Endothelial cell of umbilical vein (primary cell): ENCODE measurements at places on chromosomes 13 and 19. TPM values are rescaled to one million over a fixed set of nuclear protein-coding genes. Genes with fewer than 3 reads are reported as not detected.

GRCh38 chr13:38687246-38688229 lies 661 bp downstream of the FREM2 start:
- no peak for DNase-seq

The FFAR1 gene
- not detected in 2 replicates for total RNA-seq

GRCh38 chr19:38441657-38442348 lies 8.3 kb downstream of the RYR1 start:
- no peak for DNase-seq

DNA sequence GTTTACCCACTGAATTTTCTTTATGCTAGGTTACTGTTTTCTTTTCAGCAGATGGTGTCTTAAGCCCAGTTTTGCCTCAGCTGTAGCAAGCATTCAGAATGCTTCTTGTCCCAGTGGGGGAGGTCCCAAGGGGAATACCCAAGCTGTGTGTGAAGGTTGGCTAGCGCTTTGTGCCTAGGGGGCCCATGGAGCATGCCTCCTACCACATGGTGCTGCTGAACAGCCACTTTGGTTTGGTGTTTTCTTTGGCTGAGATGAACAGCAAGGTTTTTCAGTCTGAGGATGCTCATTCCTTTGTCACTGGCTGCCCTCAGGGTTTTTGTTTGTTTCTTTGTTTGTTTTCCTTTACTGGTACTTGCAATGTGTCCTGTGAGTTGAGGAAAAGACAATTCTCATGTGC lies 99.0 kb downstream of the PCDH20 start:
- no peak for DNase-seq

- peak; percentile 90 for DNase-seq
These were observed 27.7 kb upstream of the MBNL2 start for GRCh38 chr13:97194479-97194878.

DNA sequence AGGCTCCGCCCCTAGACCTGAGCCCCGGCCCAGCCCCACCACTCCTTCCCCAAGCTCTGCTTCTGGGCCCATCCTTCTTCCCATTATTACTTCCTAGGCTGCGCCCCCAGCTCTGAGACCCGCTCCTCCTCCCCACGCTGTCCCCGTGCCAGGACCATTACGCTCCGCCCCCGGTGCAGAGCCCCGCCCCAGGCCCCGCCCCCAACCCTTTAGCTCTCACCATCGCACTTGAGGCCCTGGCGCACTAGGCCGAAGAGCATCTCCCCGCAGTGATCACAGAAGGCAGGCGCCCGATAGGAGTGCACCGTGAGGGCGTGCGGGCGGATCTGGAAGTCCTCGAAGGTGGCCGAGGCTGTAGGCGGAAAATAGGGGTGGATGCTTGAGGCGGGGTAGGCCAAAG lies 6.2 kb downstream of the PRKD2 start:
- no peak for DNase-seq

DNA sequence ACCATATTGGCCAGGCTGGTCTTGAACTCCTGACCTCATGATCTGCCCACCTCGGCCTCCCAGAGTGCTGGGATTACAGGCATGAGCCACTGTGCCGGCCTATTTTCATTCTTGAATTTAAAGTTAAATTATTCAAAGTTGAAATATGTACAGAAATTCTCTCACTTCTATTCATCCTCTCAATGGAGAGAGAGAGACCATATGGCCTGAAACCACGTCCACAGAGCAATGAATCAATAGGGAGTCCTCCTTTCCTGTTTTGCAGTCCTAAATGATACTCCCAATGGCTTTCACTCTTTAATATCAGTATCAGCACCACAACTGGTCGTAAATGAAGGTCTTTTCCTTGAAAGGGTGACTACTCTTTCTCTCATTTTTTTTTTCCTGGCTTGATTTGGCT lies 30.5 kb upstream of the KCTD4 start:
- no peak for DNase-seq

The SBK3 gene
- total RNA-seq = 0.25 and 0.62 TPM in 2 replicates

DNA sequence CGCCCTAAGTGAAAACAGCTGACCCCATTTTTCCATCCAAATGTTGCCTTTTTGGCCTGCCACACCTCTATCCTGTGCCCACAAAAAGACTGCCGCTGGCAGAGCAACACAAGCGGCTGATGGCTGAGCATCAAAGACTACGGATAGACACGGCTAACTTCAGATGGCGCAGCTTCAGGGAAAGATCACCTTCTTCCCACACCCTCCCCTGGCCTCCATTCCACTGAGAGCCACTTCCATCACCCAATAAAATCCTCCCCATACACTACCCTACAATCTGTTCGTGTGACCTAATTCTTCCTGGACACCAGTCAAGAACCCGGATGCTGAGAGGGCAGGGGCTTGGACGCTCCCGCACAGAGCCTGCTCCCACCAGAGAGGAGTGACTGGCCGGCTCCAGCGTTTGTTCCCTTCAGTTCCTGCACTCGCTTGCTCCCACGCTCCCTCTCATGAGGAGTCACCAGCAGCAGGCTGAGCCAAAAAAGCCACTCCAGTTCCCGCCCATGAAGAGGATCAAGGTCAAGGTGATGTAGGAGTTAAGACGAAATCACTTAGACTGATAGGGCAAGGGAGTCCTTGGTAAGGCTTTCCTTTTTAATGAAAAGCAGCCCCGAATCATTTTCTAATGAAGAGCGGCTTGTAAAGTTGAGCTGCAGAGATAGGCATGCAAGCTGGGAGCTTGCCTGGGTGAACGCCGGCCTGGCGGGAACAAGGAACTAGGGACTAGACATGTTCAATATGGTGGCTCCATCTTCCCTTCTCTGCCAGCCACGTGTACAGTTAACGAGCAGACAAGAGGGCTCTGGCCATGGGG lies 35.7 kb downstream of the TSKS start:
- DNase-seq = no peak

DNA sequence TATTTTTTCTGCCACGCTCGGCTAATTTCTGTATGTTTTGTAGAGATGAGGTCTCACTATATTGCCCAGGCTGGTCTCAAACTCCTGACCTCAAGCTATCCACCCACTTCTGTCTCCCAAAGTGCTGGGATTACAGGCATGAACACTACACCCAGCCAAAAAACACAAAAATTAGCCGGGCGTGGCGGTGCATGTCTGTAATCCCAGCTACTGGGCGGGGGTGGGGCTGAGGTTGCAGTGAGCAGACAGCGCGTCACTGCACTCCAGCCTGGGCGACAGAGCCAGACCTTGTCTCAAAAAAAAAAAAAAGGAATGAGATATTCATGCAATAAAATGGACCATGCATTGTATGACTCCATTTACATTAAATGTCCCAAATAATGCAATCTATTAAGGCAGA lies 32.2 kb downstream of the VASP start:
- no peak for DNase-seq

GRCh38 chr13:91904597-91904996 lies 506.2 kb downstream of the GPC5 start:
- peak; percentile 54 for DNase-seq

DNA sequence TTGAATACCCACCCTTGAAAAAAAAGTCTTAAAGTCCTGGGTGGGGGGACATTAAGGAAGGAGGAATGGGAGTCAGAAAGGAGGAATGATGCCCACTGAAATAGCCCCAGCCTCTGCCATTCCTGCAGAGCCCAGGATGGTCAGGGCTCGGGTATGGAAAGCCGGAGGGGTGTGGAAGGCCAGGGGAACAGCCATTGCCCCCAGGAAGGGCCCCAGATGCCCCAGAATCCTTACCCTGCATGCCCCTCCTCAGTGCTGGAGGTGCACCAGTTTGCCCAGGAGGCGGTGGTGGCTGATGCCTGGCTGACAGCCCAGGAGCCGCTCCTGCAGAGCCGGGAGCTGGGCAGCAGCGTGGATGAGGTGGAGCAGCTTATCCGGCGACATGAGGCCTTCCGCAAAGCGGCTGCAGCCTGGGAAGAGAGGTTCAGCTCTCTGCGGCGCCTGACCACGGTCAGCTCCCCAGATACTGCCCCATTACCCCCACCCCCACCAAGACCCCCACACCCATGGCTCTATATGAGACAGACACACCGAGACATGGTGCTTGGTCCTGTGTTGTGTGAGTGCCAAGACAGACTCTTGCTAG lies 10.7 kb upstream of the SHKBP1 start:
- DNase-seq = no peak

DNA sequence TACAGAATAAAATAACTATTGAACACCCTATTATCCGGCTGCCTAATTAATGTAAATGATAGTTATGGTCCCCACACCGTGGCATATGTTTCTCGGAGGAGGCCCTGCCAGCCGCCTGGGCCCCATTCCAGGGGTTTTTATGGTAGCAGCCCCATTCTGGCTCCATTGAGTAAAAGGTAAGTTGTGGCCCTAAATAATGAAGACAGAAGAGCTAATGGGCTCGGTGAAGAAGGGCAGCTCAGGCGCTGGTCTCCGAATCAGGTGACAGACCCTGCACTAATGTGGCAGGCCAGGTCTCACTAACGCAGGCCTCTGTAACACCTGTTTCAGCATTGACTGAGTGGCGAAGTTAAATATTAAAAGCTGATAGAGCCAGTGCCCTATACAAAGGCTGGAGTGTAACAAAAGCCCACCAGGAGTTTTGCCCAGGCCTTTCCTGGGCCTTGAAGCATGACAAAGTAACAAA lies 19.1 kb downstream of the POP4 start:
- no peak for DNase-seq

The KLK11 gene
- not detected in 2 replicates for total RNA-seq

The MEDAG gene
- 27.2 and 30.2 TPM in 2 replicates for total RNA-seq

The PNMA8A gene
- 0.16 and 0.27 TPM in 2 replicates for total RNA-seq

DNA sequence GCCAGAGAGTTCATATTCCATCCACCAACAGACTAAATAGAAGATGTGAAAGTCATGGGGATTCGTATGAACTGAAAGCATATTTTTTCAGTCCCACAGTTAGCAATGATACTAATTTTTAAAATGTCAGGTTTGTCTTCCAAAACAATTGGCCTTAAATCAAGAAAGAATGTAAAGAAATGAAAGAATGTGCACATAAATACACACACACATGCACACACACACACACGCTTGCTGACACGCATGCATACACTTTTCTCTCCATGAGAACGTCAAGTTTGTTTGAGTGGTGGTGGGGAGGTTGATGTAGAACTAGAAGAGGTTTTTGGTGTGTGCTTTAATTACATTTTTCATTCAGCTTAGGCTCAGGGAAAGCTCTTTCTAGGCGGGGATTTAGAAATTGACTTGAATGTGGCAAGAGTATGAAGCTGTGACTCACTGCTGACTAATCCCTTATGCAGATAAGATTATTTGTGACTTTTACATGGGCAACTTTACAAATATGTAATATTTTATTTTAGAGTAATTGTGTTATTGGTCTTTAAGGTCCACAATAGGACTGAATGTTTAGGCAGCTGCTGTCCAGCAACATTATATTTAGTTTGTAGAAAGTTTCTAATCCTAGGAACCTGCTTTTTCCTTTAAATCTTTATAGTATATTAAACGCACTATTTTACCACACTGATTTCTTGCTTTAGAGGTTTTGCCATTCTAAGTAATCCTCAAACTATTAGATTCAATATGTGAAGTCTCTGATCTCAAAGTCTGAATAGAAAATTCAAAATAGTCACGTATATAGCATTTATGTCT lies 18.8 kb downstream of the FLT1 start:
- peak; percentile 86 for DNase-seq

The ZFP14 gene
- total RNA-seq = 2.6 and 3.1 TPM in 2 replicates

DNA sequence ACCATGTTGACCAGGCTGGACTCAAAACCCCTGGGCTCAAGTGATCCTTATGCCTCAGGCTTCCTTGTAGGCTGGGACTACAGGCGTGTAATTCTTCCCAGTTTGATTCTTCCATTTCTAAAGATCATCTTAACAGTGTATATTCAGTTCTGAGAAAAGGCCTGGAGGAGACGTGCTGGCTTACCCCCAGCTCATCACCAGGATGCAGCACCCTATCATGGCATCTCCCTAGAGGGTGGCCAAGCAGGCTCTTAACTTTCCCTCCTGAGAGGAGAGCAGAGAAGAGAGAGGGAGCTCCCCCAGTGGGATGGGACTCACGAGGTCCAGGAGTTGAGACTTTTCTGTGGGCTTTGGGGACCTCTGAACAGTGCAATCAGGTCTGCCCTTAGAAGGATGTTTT lies 2.1 kb upstream of the TUBA3C start:
- no peak for DNase-seq

GRCh38 chr13:59891053-59891452 lies 272.7 kb downstream of the DIAPH3 start:
- no peak for DNase-seq

The MRI1 gene
- total RNA-seq = 42.3 and 56.2 TPM in 2 replicates

- DNase-seq = peak; percentile 18
These were observed 21.8 kb upstream of the ARGLU1 start for GRCh38 chr13:106589716-106590115.

- DNase-seq = no peak
These were observed 93.9 kb downstream of the TSHZ3 start for GRCh38 chr19:31255174-31255799.

DNA sequence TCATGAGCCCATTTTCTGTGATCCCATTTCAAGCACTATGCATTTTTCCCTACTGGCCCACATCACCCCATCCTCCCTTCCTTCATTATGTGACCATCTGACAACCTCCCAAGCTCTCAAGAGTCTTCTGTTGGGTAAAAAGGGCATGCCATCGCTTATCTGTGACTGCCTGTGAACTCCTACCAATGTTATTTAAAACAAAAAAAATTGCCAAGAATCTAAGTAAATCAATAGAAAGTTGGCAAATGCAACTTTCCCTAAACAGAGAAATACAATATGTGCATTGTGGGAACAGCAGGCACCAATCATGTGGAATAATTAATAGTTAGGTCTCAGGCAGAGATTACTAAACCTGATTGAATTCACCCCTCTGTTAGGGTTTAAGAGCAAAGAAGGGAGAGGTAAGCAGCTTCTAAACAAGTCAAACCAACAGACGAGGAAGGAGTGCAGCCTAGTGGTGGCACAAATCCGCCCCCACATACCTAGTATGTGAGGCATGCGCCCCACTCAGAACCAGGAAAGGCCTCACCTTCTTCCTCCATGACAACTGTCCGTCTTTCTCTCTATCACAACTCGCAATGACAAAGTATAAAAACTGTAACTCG lies 29.8 kb downstream of the DZIP1 start:
- no peak for DNase-seq

The ZNF547 gene
- total RNA-seq = 2.7 and 3.2 TPM in 2 replicates

DNA sequence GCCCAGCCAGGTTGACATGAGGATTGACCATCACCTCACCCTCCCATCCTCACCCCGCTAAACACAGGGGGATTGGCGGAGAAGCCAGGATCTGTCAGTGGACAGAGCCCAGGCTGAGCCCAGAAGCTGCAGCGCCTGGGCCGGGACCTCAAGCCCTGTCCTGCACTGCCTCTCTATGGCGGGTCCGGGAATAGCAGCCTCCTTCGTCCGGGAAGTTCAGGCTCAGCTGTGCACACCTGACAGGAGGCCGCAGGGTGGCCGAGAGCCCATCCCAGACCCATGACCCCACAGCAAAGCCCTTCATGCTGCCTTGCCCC lies 67.8 kb downstream of the SPACA7 start:
- DNase-seq = peak; percentile 53

DNA sequence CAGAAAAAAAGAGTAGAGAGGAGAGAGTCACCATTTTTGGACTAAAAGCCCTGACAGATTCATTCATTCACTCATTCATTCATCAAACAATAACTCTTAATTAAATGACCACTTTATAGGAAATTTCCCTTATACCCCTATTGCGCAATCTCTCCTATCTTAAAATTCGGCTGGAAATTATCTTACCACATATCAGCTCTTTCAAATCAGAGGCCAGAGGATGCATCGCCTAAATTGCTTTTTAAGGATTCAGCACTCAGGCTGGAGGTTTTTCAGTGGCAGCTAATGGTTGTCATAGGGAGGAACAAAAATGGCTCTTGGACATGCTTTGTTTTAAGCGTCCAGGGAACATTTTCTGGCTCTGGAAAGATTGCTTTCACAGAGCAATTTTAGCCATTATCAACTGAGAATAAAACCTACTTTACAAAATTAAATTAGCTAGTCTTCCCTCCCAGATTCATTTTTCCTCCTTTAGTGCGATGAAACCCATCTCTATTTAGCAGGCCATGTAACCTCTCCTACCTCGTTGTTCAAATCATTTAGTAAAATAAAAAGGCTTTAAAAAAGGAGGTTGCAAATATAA lies 115.2 kb downstream of the OLFM4 start:
- DNase-seq = no peak
